ENCODE measurements at places on chromosomes 6 and 20.

DNA sequence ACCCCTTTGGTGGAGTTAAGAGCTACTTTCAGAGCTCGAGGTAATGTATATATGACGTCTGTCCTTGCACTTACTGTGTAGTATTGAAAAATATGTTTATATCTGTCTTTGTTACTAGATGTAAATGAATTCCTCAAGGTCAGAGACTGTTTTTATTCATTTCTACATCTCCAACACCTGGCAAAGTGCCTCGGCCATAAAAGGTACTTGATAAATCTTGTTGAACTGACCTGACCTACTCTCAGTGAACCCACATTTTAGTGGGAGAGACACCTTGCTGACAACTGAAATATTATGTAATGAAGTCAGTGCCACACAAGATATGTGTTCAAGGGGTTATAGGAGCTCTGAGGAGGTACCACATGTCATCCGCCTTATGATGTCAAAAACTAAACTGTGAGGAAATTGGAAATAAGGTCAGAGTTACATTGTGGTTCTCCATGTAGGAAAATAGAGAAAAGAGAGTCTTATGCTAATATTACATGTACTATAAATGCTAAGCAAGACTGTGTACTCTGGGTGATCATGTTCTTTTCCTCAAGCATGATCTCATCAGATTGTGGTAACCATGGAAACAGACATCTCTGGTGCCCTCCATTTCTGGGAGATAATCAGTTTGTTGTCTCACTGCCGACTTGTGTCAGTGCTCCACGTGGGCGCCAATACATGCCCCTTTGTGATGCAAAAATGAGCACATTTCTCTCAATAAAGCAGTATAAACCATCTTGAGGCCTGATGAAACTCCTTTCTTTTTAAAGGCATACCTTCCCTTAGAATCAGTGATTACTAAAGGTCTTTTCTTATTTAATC lies 5.7 kb upstream of the TMEM30A start:
- no peak for DNase-seq

DNA sequence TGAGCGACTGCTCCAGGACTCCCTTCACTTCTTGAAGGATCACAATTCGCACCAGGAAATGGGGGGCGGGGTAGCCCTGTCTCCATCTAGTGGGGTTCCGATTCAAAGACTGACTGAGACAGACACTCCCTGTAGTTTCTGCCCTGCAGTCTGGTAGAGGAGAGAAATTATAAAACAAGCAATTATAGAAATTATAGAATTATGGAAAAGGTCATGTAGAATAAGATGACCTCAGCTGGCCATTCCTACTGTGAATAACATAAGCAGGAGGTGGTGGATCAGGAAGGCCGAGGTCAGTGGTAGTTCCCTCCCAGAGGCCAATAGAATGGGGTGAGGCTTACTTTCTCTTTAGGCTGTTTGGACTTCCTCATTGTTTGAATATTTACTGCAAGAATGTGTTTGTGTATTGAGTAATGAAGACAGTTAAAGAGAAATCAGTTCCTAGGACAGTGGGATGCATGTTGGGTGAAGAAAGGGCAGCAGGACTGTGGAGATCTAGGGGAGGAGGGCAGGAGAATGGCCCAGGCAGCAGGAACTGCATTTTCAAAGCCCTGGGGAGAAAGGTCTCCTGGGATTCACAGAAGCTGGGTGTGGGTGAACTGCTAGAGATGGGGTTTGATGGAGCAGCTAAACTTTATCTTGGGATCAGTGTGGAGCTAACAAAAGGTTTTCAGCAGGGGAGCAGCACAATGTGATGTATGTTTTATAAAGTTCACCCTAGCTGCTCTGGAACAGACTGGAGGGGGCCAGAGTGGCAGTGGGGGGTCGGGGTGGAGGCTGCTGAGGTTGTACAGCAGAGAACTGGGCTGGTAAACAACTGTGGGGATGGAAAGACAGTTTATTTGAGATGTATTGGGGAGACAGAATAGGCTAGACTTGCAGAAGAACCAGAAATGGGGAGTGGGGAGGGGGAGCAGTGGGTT lies 2.1 kb downstream of the ZNF341 start:
- no peak for DNase-seq

DNA sequence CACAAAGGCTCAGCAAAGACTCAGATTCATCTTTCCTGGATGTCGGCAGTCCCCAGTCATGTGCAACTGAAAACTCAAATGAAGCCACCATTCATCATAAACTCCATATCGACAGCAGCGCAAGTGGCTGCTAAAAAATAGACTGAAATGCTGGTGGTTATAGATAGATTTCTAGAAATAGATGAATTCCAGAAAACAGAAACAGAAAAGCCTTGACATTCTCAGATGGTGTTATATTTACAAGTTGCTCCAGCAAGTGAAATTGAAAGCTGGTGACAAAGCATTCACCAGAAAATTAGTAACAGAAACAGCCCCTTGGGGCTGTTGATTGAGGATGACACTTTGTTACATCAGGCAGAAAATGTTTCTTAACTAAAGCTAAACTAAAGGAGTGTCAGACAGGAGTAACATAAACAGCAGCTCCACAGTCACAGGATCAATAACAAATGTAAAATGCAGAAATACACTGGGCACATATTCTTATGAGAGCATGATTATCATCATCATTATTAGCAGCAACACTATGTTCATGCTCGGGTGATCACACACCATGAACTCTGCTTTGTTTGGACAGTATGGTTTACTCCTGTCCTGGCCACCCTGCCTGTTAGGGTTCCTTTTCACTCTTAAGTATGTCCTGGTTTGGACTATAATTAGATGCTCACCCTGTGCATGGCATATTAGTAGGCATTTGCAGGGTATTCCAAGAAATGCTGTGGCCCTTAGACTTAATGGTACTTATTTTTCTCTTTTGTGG lies 36.4 kb upstream of the SLC35F1 start:
- no peak for DNase-seq

GRCh38 chr6:139944976-139945375 lies 570.5 kb upstream of the CITED2 start:
- DNase-seq: no peak

- DNase-seq: no peak
These were observed 90.9 kb downstream of the CEP162 start for GRCh38 chr6:84136364-84137050.

DNA sequence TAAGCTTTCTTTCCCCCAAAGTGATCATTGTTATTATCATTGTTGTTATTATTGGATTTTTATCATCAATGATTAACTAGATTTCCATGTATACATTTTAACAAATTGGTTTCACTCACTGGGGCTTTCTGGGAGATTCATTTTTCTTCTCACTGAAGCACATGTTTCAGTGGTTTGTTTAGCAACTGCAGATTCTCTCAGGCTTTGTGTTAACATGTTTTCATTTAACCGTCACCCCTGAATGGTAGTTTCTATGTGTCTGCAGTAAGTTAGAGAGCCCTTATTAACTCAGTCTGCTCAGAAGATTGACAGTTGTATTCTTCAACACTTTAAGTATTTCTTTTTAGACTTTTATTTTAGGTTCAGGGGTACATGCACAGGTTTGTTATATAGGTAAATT lies 12.4 kb downstream of the ZKSCAN4 start:
- no peak for DNase-seq

- no peak for DNase-seq
These were observed 40.4 kb upstream of the GFRAL start for GRCh38 chr6:55286824-55287223.

DNA sequence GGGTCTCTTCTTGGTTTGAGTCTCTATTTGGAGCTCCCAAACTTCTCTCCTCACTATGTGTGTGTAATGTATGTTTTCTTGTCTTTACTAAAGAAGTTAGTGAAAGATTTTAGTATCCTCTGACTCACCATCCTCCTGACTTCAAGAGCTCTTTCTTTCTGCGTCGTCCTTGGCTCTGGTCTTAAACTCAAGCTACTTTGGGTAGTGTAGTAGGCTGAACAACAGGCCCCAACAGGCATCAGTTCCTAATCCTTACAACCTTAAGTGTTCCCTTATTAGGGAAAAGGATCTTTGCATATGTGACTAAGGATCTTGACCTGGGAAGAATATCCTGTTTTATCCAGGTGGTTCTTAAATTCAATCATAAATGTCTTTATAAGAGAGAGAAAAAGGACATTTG lies 810.2 kb downstream of the MAFB start:
- DNase-seq: no peak

DNA sequence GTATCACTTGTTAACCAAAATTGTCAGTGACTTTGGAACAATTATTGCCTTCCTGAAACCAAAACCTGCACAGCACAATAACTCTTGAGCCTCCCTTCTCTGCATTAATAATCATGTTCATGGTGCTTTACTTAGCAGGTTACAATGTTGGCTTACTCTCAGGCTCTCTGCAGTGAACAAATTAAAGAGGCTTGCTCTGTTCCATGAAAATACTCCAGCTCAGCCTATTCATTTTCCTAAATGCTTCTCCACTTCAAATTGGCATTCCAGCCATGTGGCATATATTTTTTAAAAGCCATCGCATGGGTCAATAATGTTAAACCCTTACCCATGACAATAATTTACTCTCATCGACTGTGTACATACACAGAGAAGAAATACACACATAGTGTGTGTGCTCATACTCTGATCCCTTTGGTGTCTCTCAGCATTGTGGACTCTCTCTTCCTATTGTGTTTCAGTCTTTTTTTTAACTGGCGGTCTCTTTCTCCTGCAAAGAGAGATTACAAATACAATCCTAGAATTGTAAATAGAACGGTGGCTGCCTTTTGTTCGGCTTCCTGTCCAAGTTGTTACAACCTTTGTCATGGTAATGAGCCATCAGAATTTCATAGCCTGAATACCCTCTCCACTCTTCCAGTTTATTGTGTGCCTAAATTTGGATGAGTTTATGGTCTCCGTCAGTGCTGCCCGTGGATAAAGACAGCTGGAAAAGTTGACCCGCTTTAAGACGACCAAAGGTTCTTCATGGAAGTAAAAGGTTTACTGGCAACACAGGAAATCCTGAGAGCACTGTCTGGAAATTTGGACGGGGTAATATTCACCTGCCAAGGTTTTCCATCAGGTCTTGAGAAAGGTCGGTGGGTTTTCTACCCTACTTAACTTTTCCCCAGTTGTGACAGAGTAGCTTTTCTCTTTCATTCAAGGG lies 263.6 kb downstream of the CD83 start:
- peak; percentile 96 for DNase-seq

- no peak for DNase-seq
These were observed 14.2 kb downstream of the GFOD1 start for GRCh38 chr6:13472976-13473767.
